ENCODE measurements at places on chromosomes 2 and 18.

- DNase-seq: no peak
Observed at GRCh38 chr18:64979791-64980190, 771.0 kb upstream of the CDH7 start.

DNA sequence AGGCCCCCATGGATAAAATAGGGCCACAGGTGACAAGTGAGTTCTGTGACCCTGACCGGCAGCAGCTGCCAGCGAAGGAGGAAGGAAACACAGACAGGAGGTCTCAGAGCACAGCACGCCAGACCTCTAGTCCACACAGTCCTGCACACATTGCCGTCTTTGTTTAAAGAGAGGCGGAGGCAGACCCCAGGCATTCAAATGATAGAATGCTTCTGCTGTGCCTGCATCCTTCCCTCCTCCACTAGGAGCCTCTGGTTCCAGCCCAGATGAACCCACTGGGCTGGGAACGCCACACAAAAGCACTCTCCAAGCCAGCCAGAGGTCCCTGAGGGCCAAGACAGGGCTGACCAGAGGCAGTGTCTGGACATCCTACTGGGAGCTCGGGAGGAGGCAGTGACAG is 118.7 kb downstream of the KLHL29 start:
- DNase-seq: no peak

DNA sequence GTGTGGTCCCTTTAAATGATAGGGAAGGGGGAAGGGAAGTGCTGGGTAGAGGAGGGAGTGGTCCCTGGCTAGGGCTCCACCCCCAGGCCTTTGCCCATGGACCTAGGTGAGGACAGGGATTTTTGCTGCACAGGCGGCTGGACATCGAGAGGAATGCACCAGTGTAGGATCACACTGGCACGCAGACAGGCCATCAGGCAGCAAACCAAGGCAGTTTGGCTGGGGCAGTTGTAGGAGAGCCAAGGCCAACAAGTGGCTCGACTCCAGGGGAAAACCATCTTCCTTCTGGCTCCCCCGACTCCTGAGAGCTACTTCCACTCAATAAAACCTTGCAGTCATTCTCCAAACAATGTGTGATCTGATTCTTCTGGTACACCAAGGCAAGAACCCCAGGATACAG is 402.0 kb upstream of the LRRTM1 start:
- no peak for DNase-seq

DNA sequence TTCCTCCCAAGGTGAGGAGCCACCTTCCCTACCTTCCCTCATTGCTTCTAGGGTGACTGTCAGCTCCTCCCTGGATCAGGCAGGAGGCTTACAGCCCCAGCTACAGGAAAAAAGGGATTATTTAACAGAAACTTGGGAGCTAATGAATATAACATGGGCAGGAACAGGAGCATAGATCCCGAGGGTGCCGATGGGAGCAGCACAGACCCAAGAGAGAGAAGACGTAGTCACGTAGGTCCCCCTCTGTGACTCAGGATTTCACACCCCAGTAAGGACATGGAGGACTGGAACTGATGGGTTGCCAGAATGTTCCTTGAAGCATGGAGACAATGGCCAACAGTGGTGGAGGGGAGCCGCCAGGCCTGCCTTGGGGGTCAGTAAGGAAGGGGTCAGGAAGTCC is 10.3 kb upstream of the HDAC4 start:
- DNase-seq: no peak

- DNase-seq: no peak
Observed at GRCh38 chr2:17813742-17814473, 2.4 kb upstream of the MSGN1 start.

- DNase-seq: peak; percentile 70
Observed at GRCh38 chr18:58117786-58118403, 73.9 kb downstream of the NEDD4L start.

DNA sequence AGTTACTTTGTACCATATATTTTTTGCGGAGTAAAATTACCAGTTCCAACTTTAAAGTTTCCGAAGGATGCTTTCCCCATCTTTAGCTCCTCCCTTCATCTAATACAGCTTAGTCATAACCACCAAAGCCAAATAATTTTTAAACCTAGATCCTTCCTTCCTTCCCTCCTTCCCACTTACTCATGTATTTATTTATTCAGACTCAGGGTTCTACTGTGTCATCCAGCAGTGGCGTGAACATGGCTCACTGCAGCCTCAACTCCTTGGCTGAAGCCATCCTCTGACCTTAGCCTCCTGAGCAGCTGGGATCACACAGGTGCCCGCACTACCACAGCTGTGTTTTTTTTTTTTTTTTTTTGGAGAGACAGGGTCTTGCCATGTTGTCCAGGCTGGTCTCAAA is 4.4 kb downstream of the LPIN2 start:
- peak; percentile 51 for DNase-seq

GRCh38 chr18:62048279-62048678 is 138.6 kb downstream of the PIGN start:
- no peak for DNase-seq

DNA sequence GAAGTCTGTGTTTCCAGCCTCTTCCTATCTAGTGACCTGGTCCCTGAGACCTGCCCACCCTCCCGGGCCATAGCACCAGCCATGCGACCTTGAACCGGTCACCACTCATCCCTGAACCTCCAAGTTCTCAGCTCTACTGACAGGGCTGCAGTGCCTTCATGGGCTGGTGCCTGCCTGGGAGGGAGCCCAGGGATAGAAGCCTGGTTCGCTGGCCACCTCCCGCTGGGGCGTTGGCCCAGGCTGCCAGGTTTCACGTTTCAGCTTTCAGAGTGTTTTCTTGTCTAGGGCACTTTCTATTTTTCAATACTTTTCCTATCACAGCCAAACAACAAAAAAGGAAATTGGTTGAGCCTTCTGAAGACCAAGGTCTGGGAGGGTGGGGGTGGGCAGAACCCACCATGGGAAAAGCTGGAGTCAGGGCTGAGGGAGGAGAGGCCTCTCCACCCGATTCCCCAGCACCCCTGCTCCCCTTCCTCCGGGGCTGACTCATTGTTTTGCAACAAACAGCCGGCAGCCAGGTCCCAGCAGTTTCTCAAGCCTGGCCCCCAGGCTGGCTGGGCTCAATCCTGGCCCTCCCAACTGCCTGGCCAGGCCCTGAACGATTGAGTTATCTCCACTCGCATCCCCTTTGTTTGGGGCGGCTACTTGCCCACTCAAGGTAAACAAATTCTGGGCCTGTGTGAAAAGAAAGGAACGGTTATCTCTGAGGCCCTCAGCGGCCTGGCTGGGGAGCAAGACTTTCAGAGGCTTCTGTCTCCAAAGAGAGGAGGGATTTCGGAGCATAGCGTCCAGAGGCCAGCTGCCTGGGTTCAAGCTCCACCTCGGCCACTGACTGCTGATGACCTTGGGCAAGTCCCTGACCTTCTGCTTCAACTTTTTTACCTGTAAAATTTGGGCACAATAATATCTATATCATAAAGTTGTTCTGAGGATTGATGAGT is 47.5 kb downstream of the ZFP36L2 start:
- DNase-seq: peak; percentile 81

GRCh38 chr2:217478831-217479455 is 523.9 kb downstream of the TNS1 start:
- DNase-seq: no peak

DNA sequence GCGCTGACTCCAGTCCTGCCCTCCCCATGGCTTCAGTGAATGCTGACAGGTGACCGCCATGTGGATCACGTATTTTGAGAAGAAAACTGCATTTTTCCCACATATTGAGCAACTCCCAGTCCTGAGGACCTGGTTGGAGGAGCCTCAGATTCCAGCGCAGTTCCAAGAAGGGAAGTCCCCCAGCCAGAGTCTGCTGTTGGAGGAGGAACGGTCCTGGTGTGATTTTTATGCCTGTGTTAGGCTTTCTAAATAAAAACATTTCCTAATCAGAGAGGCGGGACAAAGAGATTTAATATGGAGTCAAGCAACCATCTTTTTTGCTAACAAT is 32.3 kb upstream of the COL6A3 start:
- DNase-seq: no peak

GRCh38 chr18:8303151-8303755 is 306.0 kb upstream of the RAB12 start:
- DNase-seq: no peak

- no peak for DNase-seq
Observed at GRCh38 chr2:109200616-109201464, 71.8 kb downstream of the SH3RF3 start.

DNA sequence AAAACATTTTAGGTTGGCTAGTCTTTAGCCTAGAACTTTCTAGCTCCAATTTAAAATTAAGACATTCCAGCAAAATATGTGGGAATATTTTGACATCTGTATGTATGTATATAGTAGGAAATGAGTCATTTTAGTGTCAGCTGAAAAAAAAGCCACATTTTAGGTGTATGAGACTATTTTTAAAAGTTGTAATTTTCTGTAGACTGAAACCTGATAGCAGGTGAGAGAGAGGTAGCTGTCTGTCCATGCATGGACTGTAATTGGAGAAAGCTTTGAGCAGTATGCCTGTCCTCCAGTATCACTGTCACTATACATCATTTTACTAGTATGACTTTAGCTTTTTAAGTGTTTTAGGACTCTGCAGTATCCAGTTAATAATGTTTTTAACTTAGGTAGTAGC is 26.1 kb upstream of the PPP1R1C start:
- no peak for DNase-seq

- DNase-seq: no peak
Observed at GRCh38 chr2:144944546-144945220, 424.8 kb upstream of the ZEB2 start.

- no peak for DNase-seq
Observed at GRCh38 chr2:229180658-229181057, 90.4 kb downstream of the PID1 start.

- peak; percentile 59 for DNase-seq
Observed at GRCh38 chr2:142112757-142113221, 18.0 kb downstream of the LRP1B start.

DNA sequence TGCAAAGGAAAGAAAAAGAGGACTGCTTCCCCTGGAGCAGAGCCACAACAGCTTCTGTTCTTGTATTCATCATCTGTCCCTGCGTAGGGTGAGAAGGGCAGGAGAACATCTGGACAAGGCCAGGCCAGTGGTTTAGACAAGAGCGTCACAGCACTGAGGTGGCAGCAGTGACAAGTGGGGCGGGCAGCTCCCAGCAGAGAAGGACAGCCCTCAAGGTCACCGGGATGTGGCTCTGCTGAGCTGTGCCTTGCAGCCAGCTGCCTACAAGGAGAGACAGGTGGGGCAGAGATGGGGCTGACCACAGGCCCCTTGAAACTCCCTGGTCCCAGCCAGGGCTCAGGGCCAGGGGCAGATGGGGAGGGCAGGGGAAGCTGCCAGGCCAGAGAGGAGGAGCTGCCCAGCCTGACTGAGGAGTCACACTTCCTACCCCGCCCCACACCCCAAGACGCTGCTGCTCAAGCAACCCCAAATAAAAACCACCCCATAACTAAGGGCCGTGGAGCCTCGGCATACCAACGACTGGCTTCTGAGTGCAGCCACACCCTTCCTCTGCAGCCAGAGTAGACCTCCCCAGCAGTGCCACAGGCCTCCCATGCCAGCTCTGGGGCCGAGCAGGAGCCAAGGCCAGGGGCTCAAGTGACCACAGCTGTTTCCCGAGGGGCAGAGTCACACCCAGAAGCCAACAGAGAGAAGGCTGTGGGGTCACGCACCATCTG is 5.4 kb downstream of the RAB11FIP5 start:
- DNase-seq: no peak

- DNase-seq: no peak
Observed at GRCh38 chr2:207704078-207704477, 7.4 kb upstream of the CCNYL1 start.

DNA sequence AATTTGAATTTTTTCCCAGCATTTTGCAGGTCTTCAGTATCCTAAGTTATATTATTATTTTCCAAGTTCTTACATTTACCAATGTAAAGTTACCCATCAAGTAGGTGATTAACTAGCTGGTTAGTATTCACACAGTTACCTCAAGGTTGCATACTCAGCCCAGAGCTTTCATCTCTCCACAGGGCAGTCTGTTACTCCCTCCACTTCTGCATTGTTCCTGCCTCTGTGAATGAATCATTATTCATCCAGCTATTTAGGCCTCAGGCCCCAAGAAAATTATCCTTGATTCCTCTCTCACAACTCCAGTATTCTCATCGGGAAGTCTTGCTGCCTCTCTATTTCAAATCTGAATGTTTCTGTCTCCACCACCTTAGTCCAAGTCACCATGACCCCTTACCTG is 92.2 kb downstream of the SMC6 start:
- no peak for DNase-seq

- DNase-seq: no peak
Observed at GRCh38 chr2:220219371-220219770, 591.9 kb downstream of the SLC4A3 start.

GRCh38 chr2:112728029-112728362 is 7.2 kb downstream of the NT5DC4 start:
- no peak for DNase-seq

- DNase-seq: no peak
Observed at GRCh38 chr2:19203866-19204265, 154.6 kb downstream of the OSR1 start.

GRCh38 chr2:239460780-239461179 is 60.0 kb upstream of the HDAC4 start:
- DNase-seq: no peak

DNA sequence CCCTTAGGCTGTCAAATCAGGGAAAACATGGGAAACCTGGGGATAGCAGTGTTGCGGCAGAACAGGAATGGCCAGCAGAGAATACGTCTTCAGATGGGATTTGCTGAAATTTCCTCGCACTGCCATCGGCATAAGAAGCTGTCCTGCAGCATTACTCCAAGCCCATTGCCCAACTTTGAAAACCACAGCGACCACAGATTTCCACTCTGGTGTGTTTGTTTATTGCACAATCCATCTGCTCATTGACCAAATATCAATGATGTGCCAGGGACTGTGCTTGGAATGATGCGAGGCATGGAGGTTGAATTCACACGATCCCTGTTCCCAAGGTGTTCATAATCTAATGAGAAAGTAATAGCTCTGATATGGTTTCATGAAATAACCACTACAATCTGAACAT is 383.3 kb upstream of the MYT1L start:
- DNase-seq: no peak

- DNase-seq: no peak
Observed at GRCh38 chr2:148876202-148876594, 1.2 kb downstream of the KIF5C start.

Measured in fibroblast of the conjunctiva (primary cell).